Activated CD4-positive, alpha-beta T cell treated with anti-CD3 and anti-CD28 coated beads, Interleukin-2, amount 50 U/mL, for 1 hour (primary cell): ENCODE measurements at places on chromosomes 4 and X.

DNA sequence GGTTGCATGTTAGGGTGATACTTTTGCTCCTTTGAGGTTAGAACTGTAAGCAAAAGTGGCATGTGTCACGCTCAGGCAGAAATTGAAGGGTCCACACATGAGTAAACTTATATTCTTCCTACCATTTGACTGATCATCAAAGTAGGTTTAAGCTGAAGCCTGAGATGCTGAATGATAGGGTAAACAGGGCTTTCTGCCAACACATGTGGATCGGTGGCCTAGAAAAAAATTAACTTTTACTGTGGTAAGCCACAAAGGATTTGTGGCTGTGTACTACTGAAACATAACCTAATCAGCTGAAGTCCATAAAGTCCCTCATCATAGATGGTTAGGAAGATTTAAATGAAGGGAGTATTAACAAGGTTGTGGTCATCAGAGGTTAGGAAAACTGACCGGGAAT, 1070.1 kb downstream of the STPG2 start:
- DNase-seq: no peak

DNA sequence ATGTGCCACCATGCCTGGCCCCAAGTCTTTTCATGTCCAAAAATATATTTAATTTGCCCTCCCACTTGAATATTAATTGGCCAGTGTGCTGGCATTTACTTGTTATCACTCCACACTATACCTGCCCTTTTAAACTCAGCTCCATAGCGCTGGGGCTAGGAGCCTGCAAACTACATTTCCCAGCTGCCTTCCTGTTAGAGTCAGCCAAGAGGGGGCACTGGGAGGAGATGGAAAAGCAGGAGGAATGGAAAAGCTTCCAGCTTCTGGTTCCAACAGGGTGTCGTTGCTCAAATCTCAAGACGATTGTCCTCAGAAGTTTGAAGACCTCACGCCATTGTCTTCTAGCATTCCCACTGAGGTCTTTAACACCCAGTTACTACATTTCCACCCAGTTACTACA, 315.5 kb downstream of the BCOR start:
- no peak for DNase-seq

- DNase-seq: no peak
These were observed 1.5 kb upstream of the IRAK1 start for GRCh38 chrX:154021131-154021611.

DNA sequence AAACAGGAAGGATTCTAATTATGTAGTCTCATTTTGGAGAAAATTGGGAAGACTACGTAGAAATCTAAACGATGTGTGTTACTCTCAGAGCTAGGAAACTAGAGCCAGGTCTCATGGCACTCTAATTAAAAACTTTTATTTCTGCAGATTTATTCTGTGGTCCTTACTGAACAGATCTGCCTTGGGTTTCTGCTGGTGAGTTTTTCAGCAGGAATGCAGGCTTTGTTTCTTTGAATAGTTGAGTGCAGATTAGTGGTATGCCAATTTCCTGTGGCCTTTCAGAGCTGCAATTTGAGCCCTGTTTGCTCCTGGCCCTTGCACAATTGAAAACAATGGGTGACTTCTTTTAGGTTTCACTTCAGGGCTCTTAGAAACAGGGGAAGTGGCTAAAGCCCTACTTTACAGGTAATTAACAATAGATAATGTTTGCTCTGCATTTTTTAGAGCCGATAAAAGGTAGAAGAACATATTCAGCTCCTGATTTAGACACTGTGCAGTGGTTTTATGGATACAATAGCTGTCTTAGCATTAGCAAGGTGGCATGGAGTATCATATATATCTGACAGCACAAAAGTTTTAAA, 21.8 kb downstream of the SPRY1 start:
- DNase-seq: no peak

DNA sequence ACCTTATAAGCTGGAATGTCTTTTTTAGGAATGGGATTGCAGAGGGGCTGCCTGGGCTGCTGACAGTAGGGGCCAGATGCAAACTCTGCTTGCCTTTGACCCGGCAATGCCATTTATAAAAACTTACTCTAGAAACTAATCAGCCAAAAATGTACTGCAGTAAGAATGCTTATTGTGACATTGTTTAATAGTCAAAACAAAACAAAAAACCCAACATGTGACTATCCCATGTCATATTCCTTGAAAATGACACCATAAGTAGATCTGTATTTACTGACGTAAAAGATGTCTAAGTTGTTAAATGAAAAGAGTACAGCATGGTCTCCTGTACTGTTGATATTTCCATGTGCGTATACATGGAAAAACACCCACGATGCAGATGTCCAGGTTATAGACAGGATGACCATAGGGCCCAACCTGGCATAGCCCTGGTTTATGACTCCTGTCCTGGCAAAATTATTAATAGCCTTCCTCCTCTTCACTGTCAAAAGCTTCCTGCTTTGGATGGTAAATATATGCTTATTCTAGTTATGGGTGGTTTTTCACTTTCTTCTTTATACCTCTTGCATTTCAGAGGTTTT, 138.9 kb downstream of the PTTG2 start:
- DNase-seq: no peak

GRCh38 chr4:40475609-40476008, 140.5 kb downstream of the CHRNA9 start:
- no peak for DNase-seq
